NCI-H2171 treated with DMSO at 0.1 percent for 48 hours (cell line): ENCODE measurements at places on chromosomes 5 and 9.

- DNase-seq = no peak
Measured at GRCh38 chr9:21015129-21015815, 16.2 kb downstream of the HACD4 start.

GRCh38 chr9:3698531-3698930 lies 172.7 kb upstream of the RFX3 start:
- peak; percentile 83 for DNase-seq

GRCh38 chr9:109816490-109816889 lies 36.5 kb downstream of the PALM2AKAP2 start:
- no peak for DNase-seq

DNA sequence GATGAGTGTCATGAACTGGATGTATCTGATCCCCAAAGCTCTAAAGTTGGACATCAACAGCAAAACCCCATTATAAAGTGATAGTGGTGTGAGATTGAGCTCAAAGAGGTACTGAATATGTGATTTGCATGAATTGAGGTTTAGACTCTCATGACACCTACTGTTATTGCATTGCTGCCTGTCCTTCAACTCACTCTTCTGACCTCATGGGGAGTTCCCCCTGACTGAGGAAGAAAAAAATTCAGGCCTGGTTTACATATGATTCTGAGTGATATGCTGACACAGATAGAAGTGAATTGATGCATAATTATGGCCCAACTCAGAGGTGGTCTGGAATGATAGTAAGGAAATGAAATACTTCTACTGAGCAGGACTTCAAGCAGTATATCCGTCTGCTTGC lies 76.2 kb upstream of the CHD1 start:
- no peak for DNase-seq

DNA sequence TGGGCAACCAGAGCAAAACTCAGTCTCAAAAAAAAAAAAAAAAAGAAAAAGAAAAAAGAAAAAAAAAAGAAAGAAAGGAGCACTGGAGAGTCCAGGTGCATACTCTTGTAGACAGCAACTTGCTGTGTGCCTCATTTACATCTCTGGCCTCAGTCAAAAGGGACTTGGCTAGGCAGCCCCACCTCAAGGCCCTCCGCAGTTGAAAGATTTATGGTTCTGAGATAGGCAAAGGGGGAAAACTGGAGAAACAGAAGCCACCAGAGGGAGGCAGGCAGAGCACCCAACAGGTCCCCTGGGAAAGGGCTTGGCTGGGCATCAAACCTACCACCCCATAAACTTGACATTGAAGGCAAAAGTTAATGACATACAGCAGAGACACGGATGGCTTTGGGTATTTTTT lies 6.1 kb downstream of the ORM2 start:
- peak; percentile 21 for DNase-seq

GRCh38 chr5:112883192-112883591 lies 22.1 kb downstream of the SRP19 start:
- DNase-seq = no peak

DNA sequence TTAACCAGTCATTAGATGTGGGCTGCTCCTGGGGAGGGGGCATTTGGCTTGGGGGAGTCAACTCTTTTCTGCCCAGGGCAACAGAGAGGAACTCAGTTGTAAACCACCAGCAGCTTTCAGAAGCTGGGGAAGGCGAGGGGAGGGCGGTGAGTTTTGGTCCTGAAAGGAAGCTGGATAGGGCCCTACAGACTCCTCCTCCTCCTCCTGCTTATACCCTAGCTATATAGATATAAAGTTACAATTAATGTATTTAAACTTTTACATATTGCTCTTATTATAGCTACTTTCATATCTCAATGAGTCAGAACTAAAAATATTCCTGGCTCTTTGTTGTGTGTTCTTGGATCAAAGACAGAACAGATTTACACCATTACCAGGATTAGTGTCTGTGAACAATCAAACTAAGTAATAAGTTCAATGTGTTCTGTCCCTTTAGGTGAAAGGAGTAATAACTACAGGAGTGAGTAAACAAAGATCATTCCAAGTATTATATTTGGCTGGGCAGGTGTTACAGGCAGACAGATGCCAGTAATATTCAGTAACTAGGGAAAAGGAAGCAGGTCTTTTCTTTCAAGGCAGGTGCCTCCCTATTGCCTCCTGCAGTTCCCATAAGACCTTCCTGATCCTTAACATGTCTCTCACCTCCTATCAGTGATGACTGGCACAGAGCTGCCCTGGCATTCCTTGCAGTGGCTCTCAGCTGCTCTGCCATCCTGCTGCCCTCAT lies 20.5 kb upstream of the VPS13A start:
- DNase-seq = no peak

DNA sequence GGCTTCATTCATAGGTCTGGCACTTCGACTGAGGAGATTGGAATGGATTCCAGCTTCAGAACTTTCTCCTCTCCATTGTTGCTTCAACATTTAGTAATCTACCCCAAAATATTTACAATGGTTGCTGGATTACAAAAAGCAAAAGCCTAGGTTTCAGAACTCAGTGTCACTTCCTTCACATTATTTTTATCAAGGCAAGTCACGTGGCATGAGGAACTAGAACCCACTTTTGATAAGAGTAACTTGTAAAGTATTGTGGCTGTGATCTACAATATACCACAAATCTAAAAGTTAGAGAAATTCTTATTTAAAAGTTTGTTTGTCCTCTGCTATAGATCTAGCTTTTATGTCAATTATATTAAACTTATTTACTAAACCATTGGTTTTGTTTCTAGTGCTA lies 39.7 kb upstream of the ANKDD1B start:
- no peak for DNase-seq

- no peak for DNase-seq
Measured at GRCh38 chr9:79028101-79028500, 543.7 kb upstream of the TLE4 start.

DNA sequence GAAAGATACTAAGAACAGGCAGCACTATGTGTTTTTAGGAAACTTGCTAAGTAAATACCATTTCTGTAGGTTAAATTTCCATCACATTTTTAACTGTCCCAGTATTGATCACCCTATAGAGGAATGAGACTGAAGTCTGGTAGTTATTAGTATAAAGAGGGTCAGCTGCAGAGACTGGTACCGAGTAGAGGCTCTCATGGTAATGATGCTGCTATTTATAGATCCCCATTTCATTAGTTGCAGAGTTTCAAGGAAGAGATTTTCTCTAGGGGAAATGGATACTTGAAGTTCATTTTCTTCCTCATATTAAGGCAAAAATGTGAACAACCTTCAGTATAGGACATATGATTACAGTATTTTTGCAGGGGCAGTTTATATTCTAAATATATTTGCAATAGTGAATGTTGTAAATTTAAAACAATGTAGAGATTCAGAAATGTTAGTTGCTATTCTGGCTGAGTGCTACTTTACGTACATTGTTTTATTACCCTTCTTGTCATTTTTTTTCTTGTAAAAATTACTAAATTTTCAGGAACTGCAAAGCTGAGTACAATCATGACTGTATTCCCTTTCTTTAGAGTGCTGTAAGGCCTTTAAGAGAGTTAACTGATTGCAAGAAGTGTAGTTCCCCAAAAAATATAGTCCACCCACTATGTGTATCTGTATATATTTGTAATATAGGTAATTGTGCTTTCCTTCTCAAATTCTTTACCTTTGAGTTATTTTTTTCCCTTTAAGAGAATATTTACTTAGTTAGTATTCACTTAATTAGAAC lies 14.7 kb downstream of the PBX3 start:
- DNase-seq = peak; percentile 37

GRCh38 chr9:38761339-38761738 lies 41.4 kb upstream of the FAM240B start:
- no peak for DNase-seq

DNA sequence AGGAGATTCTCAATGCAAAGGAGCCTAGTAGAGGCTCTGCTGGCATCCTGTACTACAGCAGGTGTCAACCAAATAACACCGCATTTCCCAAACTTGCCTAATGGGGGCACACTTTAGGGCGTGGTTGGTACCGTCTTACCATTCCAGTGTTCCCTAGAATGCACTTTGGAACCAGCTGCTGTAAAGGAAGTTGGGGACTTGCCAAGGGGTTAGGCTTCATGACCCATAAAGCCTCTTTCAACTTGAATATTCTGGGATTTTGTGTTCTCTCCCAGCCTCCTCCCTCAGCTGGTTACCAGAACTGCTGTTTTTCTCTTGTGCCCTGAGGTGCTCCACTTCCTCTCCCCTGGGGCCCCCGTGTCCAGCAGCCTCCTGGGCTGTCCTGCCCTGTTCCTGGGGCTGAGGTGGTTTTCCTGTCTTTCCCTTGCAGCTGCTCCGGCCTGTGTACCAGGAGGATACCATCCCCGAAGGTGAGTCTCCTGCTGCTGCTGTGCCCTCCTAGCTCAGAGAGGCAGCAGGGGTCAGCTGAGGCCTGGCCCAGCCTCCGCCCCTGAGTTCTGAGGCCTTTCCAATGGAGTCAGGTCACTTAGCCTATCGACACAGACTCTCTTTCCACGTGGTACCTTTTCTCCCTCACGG lies 44.7 kb downstream of the RGS3 start:
- DNase-seq = no peak

DNA sequence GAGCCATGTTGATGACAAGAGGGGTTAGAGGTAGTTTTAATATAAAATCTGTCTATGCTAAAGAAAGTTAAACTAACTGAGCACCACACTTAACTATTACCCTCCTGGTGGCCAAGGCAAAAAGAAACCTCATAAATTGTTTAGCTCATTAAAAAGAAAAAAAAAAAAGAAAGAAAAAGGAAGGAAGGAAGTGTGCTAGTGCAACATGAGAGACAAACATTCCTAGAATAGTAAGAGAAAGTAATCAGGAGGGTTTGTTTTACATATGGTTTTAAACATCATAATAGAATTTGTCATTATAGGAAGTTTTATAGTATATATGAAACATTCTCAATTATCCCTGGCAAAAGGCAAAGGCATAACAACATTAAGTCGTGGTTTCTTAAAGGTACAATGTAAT lies 152.3 kb downstream of the SNX18 start:
- DNase-seq = no peak

GRCh38 chr5:139699351-139699750 lies 51.2 kb downstream of the CXXC5 start:
- no peak for DNase-seq

- DNase-seq = no peak
Measured at GRCh38 chr5:142235870-142236672, 88.8 kb downstream of the SPRY4 start.

DNA sequence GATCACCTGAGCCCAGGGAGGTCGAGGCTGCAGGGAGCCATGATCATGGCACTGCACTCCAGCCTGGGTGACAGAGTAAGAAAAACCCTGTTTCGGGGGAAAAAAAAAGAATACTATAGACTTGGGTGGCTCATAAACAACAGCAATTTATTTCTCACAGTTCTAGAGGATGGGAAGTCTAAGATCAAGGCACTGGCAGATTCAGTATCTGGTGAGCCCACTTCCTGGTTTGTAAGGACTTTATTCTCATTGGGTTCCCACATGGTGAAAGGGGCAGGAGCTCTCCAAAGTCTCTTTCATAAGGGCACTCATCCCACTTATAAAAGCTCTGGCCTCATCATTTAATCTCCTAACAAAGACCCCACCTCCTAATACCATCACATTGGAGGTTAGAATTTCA lies 8.7 kb downstream of the HINT1 start:
- no peak for DNase-seq

DNA sequence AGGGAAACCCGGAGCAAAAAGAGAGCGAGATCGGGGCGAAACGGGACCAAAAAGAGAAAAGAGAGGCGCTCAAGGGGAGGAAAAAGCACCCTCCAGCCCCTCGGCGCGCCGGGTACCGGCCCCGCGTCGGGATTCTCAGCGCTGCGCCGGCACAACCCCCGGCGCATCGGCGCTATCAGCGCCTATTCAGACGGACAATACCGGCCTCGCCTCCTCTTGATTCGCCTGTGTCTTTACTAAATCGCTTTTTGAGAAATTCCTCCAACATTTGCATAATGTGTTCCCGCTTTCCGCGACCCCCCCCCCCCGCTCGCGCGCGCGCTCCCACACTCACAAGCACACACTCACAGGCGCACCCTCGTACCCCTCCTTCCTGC lies 578 bp downstream of the LHX6 start:
- DNase-seq = peak; percentile 46

DNA sequence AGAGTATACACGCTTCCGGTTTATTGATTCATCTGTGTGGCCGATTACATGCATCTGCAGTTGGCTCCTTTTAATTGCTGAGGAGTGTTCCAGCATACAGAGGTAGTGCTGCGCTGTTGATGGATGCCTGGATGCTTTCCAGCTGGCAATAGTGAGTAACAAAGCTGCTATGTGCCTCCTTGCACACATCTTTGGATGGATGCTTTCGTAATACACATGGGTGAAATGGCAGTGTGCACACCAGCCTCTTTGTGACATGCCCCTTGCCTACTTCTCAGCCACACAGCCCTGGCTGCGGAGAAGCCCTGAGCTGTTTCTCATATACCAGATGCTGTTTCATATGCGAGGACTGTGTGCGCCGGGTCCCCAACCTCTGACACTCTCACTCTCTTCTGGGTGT lies 151.0 kb downstream of the GADD45G start:
- peak; percentile 54 for DNase-seq

GRCh38 chr5:33270671-33271070 lies 170.1 kb upstream of the TARS1 start:
- DNase-seq = no peak

GRCh38 chr5:135710045-135710675 lies 124.3 kb upstream of the SLC25A48 start:
- DNase-seq = no peak

- DNase-seq = no peak
Measured at GRCh38 chr9:117189121-117189520, 225.7 kb downstream of the ASTN2 start.

GRCh38 chr5:173078878-173079277 lies 22.7 kb downstream of the CREBRF start:
- DNase-seq = no peak

GRCh38 chr5:164356790-164357189 lies 851.4 kb downstream of the MAT2B start:
- DNase-seq = no peak

DNA sequence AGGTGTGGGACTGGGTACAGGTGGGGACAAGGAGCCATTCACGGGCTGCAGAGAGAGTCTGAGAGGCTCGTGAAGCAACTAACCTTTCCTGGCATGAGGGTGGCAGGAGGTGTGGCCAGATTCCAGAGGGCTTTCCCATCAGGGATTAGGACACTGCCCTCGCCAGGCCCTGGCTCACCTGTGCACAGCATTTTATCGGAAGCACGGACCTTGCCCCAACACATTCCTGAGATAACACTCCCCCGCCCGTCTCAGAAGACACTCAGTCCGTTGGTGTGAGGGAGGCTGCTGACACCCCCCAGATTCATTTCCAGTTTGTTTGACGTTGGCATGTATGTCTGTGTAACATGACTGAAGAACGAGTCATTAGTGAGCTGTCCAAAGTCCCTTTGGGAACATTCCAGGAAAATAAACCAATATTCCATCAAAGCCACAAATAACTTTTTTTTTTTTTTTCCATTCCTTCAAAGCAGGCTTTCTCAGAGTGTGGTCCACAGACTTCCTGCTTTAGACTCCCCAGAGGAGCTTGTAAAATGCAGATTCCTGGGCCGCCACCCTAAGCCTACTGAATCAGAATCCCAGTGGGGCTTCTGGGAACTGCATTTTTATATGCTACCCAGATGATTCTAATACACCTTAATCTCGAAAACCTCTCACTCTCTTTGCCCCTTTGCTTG lies 23.4 kb downstream of the WWC1 start:
- DNase-seq = no peak

- DNase-seq = no peak
Measured at GRCh38 chr5:5165541-5166002, 25.4 kb downstream of the ADAMTS16 start.

- no peak for DNase-seq
Measured at GRCh38 chr5:139565411-139566305, 4.5 kb downstream of the UBE2D2 start.
